ENCODE measurements at places on chromosomes 1 and 21.

DNA sequence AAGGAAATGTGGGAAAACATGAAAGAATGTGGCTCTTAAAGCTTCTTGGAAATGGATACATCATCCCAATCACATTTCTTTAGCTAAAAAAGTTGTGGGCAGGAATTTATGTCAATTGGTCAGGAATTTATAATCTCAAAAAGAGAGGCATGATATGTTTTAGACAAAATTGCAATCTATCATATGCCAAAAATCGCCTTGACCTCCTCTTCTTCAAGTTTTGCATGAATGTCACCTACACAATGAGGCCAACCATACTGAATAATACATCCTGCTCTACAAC is 42.4 kb downstream of the ATP6V1G3 start:
- DNase-seq = no peak

DNA sequence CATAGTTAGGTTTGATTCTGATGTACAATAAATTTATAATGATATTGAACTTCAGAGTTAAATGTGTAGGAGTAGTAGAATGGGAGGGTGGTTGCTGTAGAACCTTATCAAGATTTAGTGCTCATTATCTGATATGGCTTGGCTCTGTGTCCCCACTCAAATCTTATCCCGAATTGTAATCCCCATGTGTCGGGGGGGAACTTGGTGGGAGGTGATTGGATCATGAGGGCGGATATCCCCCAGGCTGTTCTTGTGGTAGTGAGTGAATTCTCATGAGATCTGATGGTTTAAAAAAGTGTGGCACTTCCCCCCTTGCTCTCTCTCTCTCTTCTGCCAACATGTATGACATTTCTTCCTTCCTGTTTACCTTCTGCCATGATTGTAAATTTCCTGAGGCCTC is 265.5 kb downstream of the GRIK1 start:
- no peak for DNase-seq

DNA sequence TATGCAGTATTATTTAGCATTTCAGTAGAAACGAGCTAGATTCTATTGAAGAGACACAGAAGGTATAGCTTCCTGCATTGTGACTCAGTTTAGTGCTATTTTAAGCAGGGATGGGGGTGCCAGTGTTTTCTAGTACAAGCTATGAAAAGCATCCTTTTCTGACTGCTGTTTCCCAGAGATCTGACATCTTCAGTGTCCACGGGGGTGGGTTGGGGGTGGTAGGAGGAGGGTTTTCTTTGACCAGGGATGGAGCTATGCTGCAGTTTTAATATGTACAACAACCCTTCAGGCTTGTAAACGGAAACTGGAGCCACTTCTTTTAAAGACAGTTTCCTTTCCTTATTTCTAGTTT is 2.7 kb upstream of the NEGR1 start:
- no peak for DNase-seq

- no peak for DNase-seq
Observed at GRCh38 chr1:191685669-191686068, 472.6 kb upstream of the RGS18 start.

DNA sequence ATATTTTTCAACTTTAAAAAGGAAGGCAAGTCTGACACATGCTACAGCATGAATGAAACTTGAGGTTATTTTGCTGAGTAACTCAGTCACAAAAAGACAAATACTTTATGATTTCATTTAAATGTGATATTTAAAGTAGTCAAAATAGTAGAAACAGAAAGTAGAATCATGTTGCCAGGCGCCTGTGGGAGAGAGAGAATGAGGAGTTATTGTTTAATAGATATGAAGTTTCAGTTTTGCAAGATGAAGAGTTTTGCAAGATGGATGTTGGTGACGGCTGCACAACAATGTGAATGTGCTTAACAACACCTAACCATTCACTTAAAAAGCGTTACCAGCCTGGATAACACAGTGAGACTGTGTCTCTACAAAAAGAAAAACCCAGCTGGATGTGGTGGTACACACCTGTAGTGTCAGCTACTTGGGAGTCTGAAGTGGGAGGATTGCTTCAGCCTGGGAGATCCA is 20.7 kb upstream of the ATP1A1 start:
- no peak for DNase-seq
